Naive B cell (primary cell): ENCODE measurements at places on chromosomes 4 and X.

GRCh38 chr4:89837385-89837992, 528 bp upstream of the SNCA start:
- DNase-seq = no peak

DNA sequence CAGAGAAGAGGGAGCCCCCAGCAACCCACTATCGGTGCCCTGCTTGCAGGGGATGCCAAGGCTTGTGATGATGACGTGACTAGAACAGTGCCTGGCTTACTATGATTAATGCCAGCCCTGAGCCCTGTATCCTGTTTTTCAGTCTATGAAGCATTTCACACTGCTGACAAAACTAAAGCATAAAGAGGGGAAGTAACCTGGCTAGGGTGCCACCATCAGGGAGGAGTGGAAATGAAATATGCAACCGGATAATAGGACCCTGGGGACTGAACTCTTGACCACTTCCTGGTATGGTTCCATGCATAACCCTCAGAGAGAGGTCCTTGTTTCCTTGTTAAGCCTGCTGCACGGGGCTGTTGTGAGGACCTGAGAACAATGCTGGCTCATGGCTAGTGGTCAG, 50.3 kb downstream of the MED28 start:
- DNase-seq = peak; percentile 41

DNA sequence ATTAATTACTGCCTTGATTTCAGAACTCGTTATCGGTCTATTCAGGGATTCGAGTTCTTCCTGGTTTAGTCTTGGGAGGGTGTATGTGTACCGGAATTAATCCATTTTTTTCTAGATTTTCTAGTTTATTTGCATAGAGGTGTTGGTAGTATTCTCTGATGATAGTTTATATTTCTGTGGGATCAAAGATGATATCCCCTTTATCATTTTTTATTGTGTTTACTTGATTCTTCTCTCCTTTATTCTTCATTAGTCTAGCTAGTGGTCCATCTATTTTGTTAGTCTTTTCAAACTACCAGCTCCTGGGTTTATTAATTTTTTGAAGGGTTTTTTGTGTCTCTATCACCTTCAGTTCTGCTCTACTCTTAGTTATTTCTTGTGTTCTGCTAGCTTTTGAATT, 32.1 kb downstream of the CDX4 start:
- DNase-seq = no peak

- DNase-seq = no peak
Measured at GRCh38 chrX:13427441-13428052, 107.7 kb upstream of the ATXN3L start.

GRCh38 chrX:69305333-69306062, 140.2 kb upstream of the PJA1 start:
- DNase-seq = no peak

GRCh38 chr4:144353292-144353691, 212.8 kb upstream of the GYPA start:
- DNase-seq = no peak

DNA sequence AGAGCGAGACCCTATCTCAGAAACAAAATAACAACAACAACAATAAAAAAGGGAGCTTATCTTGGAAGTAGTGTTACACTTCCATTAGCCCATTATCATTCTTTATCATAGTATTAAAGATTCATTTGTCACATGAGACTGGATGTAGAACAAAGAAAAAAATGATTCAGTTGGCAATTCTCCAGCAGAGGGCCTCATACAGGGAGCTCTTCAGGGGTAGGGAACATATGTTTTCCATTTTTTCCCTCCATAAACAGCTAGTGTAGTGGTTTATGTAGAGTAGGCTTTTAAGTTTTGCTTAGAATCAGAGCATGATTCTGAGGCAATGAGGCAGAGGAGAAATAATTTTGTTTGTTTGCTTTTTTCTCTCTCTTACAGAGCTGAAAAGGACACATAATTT, 5.8 kb downstream of the CPE start:
- DNase-seq = no peak

GRCh38 chrX:114591121-114591520, 7.2 kb downstream of the HTR2C start:
- DNase-seq = no peak

GRCh38 chr4:47032405-47033106, 1.2 kb downstream of the GABRB1 start:
- no peak for DNase-seq

- no peak for DNase-seq
Measured at GRCh38 chr4:178462710-178463109, 1020.5 kb upstream of the AGA start.

DNA sequence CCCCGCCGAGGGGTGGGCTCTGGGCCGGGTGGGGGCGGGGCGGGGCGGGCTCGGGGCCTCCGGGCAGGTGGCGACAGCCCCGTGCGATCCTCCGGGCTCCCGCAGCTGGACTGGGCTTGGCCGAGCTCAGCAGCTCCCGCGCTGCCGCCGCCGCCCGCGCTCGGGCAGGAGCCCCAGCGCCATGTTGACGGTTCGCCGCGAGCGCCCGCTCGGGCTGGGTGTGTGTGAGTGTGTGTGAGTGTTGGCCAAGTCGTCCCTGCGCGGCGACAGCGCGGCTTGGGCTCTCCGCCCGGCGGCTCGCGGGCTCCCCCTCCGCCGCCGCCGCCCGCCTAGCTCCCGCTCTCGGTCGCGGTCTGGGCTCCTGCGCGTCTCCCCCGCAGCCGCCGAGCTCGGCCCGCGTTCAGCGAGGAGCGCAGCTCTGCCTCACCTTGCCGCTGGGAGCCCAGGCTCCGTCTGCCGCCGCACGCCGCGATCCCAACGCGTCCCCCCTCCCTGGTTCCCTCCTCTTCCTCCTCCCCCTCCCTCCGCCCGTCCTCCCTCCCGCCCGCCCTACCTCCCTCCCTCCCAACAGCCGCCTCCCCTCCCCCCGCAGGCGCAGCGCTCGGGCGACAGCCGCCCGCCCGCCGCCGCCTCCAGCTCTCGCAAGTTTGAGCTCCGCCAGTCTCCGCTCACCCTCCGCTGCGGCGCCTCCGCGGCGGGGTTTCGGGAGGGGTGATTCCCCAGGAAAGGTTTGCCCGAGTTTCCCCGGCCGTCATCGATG, at the start of gene BCOR:
BCOR (minus strand) TSS at position 455 of the 760 bp plus-strand sequence. CDS start 20,029 bp downstream, outside the sequence.
- peak; percentile 66 for DNase-seq

GRCh38 chrX:40885989-40886388, 150.6 kb upstream of the MED14 start:
- DNase-seq = no peak

DNA sequence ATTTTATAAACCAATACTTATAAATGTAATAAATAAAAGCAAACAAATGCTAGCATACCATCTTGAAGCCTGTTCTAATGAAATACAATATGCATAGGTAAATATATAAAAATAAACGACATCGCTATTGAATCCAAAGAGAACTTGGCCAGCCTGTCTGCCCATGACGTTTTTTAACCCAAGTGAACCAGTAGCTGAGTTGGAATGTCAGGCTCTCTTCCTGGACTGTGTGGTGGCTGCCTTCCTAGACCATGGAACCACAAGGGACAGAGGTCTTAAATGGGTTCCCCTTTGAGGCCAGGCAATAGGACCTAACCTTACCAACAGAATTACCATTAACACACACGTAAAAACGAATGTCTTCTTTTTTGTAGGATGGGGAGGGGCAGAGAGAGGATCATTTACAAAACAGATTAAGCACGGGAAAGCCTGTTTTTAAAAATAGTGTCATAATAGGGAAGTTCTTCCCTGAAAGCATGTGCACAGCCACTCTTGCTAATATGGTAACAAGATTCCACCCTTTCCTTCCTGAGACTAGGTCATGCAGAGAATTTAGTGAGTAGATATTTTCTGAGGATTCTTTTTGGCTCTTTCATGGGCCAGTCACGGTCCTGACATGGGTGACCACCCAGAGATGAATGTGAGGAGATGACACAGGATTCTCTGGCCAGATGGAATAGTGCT, 69.4 kb upstream of the ACSL1 start:
- no peak for DNase-seq

DNA sequence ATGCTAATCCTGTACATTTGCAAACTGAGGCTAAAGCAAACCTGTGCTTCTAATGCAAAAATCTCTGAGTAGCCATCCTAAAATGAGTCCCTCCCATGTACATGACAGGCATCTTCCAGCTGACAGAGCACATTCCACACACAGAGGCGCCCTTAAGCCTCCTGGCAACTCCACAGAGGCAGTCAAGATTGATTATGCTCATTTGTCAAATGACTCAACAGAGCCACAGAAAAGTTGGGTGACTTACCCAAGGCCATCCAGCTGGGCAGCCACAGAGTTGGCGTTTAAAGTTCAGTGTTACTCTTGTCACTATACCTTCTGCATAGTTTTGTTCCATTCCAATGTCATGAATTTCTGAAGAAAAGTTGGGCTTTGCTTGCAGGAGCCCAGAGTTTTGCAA, 394.6 kb upstream of the FGF13 start:
- DNase-seq = no peak

- no peak for DNase-seq
Measured at GRCh38 chrX:131975851-131976250, 47.3 kb upstream of the STK26 start.

DNA sequence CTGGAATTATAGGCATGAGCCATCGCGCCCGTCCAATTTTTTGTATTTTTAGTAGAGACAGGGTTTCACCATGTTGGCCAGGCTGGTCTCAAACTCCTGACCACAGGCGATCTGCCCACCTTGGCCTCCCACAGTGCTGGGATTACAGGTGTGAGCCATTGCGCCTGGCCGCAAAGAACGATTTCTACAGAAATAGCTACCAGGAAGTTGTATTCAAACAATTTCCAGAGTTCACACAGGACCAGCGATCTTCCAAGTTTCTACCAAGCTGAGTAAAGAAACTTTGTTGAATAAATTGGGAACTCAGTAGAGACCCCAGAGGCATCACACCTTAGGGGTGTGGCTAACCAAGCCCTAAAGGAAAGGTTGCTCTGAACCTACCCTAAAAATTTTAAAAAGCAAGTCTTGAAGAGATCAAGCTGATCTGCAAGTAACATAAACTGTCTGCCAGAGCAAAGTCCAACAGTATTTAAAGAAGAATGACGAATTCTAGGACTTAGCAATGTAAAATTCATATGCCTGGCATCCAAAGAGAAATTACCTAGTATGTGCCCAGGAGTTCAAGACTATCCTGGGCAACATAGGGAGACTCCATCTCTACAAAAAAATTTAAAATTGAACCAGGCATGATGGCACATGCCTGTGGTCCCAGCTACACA, 48.4 kb upstream of the USP9X start:
- DNase-seq = no peak

- no peak for DNase-seq
Measured at GRCh38 chrX:115378471-115378870, 89.0 kb downstream of the LUZP4 start.

GRCh38 chr4:173526724-173527102, 3.3 kb downstream of the HAND2 start:
- no peak for DNase-seq

- DNase-seq = no peak
Measured at GRCh38 chrX:13258052-13258444, 61.8 kb downstream of the ATXN3L start.

GRCh38 chr4:67087897-67088296, 457.4 kb downstream of the CENPC start:
- no peak for DNase-seq

GRCh38 chr4:117965622-117966021, 68.7 kb upstream of the NDST3 start:
- no peak for DNase-seq

DNA sequence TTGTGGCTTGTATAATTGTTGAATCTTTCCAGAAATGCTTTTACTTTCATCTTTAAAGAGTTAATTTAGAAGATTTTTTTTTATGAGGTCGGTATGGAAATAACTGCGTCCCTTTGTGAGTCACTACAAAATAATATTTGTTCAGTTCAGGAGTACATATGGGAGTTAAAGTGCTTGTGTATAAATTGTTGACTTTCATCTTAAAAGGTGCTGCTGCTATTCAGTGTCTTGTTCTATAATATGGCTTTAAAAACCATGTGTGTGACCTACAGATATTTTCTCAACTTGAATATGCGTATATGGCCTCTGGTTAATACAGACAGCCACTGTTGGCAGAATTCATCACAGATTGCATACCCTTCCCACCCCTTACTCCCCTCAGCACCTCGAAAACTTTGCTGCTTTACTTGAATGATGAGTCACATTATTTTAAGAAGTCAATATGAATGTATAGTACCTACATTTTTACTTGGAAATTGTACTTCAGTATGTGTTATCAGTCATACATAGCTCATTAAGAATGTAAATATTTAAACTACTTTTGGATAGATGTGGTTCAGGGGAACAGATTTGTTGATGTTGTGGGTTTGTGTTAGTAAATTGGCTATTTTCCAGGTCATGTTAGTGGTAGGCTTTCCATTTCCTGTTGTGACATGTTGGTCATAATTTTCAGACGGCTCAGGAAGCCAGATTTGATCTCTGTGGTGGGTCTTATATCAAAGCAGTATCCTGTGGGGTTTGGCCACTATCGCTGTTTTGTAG, 1.5 kb downstream of the CLCN3 start:
- peak; percentile 28 for DNase-seq

- DNase-seq = no peak
Measured at GRCh38 chr4:89719536-89720090, 117.3 kb downstream of the SNCA start.

GRCh38 chr4:4383085-4383484, 3.8 kb upstream of the NSG1 start:
- no peak for DNase-seq

GRCh38 chr4:182876427-182876826, 40.8 kb downstream of the DCTD start:
- DNase-seq = no peak

DNA sequence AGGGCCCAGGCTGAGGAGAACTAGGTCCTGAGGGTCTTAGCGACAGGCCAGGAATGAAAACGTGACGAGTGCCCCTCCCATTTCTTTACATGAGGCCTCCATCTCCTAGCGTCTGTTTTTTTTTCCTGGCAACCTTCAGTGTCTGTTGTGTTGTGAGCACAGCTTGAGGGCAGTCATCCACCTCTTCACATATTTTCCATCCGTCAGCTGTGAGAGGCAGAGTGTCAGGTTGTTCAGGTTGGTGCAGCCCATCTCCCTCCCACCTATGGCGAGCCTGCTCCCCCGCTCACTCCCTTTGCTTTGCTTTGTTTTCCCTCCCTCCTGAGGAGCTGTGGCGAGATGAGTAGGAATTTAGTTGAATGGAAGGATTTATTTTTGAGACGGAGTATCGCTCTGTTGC, 51.7 kb upstream of the CHRNA9 start:
- no peak for DNase-seq

DNA sequence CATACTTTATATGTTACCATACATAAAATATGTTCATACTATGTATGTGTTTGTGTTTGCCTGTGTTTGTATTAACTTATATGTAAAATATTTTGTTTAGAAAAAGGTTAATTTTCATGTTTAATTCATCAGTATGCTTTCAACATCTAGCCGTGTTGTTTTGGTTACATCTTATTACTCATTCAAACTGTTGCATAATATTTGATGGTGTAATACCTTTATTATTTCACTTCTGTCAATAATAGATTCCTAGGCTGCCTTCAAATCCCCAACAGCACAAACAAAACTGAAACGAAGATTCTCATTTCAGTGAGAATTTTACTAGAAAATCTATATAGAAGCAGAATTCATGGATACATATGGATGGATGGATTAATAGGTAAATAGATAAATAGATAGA, 462.3 kb upstream of the ADGRL3 start:
- DNase-seq = no peak
